ENCODE measurements at places on chromosomes 2 and 18.

GRCh38 chr2:230885463-230886130, 20.9 kb downstream of the ITM2C start:
- DNase-seq, result peak; percentile 56

- no peak for DNase-seq
Observed at GRCh38 chr2:96156011-96156820, 11.0 kb upstream of the DUSP2 start.

DNA sequence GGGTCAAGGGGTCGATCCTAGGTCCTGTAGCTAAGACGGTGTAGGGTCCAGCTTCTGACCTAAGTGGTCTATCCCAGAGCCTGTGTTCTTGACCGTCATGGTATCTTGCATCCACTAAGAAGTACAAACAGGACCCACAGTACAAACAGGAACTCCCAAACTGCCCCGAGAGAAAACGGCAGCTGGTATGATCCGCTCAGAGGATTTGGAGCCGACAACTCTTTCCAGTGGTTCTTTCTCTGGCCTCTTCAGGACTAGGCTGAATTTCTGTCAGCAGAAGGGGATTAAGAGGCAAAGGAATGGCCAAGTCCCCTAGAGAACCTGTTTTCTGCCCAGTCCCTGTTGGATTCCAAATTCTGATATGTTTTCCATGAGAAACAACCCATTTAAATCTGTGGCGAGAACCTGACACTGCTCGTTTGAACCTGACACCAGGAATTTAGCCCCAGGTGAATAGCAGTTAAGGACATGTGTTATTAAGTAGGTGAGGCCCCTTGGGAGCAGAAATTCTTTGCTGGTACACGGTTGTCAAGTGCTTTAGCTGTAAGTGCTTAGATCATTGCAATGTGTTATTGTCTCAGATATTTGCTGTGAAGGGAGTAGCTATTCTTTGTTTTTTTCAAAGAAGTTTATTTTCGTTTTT, 50.5 kb upstream of the TXNDC2 start:
- DNase-seq, result peak; percentile 61

- no peak for DNase-seq
Observed at GRCh38 chr2:96485751-96486651, 19.2 kb downstream of the NEURL3 start.

- no peak for DNase-seq
Observed at GRCh38 chr2:21515903-21516302, 392.1 kb downstream of the TDRD15 start.

DNA sequence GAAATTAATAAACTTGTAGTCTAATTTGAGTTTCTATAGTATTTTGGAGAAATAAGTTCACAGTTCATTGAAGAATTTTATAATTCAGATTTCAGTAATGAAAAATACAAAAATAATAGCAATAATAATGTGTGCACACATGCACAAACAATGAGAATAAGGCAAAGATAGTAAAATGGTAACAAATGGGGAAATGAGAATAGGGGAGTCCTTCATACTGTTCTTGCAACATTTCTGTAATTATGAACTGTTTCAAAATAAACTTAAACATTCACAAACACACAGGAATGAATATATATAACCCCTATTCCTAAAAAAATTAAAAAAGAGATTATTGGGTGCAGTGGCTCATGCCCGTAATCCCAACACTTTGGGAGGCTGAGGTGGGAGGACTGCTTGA, 63.9 kb downstream of the SPRED2 start:
- no peak for DNase-seq

All from NCI-H345 (cell line).